ENCODE measurements at places on chromosomes 12 and 14.
A peak's percentile ranks its signal among the peaks of the same experiment; 100 is the strongest.

DNA sequence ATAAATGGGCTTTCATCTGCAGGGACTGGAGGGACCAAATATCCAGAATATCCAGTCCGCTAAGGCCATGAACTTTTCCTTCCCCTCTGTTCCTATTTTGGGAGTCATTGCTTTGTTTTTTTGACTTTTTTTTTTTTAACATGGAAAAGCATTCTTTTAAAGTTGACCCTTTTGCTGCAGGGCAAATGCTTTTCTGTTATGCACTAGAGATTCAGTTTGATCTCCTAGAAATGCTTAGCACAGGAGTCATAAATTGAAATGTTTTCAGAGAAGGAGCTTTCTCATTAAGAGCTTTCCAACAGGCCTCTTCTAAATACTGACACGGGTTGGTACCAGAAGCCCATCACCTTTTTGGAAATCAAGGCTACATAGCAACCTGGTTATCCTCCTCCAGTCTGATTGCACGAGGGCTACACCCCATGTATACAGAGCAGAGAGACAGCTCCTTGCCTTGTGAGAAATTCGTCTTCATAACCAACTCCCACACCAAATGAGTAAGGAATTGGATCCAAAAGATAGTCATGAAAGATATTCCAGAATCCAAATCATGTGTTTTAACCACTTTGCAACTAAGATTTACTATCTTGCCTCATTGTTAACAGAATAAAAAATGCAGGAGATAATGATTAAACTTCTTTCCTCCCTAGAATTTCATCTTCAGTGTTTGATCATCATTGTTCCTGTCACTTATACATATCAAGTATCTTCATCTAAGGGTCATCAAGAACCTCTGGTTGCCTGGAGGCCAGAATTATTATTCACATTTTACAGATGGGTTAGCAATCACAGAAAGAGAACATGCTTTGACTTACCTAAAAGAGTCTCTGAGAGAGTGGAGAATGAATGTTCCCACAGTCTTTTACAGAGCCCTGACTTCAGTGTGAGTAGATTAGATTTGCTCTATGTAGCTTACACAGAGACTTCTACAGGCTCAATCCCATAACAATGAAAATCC, 389.4 kb downstream of the ZFP36L1 start:
- DNase-seq, result no peak

DNA sequence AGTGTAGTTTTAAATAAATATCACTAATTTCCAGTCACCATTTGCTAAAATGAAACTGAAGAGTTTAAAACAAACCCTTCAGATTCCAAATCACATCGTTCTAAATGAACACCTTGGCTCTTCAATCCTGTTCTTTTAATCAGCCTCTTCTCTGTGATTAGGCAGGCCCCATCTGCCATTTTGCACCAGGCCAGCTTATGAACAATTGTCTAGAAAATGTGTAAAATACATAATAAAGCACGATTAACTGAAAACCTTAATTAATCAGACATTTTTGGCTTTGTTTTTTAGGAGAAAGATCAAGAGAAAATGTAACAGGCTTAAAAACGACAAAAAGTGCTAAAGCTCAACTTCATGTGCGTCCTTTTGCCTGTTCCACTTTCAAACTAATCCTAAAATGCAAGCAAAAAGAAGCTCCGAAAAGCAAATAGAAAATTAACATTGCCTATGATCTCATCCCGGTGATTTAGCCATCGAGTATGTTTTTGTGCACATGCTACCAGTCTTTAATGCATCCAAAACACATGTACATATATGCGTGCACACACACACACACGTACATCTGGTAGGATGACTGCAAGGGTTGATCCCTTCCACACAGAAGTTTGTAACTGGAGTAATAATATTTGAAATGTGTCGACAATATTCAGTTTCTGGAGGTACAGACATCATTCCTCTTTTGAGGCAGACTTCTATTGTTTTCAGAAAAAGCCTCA, 288.6 kb downstream of the FOXN3 start:
- DNase-seq, result no peak

DNA sequence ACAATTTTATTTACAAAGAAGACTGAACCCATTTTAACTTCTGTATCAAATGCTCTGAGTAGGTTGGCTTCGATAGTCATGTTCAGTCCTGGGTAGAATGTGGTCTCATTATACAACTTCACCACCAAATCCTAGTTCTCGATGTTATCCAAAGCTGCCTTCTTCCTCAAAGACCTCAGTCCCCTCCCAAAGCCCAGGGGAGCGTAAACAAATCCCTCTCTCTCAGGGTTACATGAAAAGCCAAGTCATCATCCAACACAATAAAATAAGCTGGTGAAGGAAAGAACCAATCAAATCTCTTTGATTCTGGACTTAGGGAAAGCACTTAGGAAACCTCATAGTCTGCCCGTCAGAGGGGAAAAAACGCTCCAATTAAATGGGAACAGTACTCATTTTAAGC, 9.1 kb downstream of the PTCSC3 start:
- no peak for DNase-seq

DNA sequence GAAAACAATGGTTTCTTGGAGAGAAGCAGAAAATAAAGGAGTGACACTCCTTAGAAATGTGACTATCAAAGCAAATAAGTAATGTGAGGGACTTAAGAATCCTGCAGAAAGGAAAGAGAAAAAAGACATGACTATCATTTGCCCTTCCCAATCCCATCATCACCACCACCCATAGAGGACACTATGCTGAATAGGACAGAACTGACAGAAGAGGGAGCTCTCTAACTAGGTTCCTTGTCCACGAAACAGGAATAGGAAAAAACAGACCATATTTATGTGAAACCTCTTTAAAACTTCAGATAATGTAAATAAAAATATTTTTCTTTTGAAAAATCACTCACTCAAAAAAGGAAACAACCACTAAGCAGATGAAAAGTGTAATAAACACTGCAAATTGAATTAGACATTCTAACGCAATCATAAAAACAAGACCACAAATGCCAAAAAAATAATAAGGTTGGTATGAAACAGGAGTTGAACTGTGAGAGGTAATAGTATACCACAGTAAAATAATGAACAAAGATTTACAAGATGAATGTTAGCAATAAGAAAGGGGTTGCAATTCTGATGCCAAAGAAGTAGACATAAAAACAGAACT, 24.1 kb downstream of the KLRD1 start:
- peak; percentile 81 for DNase-seq

- DNase-seq, result no peak
Observed at GRCh38 chr12:93773122-93773871, 96.1 kb downstream of the CRADD start.

- no peak for DNase-seq
Observed at GRCh38 chr12:30896461-30896860, 30.1 kb upstream of the TSPAN11 start.

- DNase-seq, result no peak
Observed at GRCh38 chr12:54039417-54040147, 6.7 kb downstream of the HOXC5 start.

DNA sequence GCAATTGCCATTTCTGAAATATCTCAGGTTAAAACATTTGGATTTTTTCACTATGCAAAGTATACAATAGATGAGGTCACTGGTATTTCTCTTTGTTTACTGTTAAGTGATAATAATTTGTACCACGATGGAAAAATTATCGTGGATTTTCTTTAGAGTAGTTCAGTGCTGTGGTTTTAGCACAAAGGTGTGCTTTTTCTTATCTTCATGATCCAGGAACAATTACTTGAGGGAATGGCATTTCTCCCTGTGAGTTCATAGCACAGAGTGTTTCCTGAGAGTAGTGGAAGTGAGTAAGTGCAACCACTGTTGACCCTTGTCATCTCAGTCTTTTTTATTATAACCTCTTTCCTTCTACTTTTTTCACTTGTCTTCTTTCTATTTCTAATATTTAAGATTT, 86.8 kb downstream of the FGD4 start:
- no peak for DNase-seq

DNA sequence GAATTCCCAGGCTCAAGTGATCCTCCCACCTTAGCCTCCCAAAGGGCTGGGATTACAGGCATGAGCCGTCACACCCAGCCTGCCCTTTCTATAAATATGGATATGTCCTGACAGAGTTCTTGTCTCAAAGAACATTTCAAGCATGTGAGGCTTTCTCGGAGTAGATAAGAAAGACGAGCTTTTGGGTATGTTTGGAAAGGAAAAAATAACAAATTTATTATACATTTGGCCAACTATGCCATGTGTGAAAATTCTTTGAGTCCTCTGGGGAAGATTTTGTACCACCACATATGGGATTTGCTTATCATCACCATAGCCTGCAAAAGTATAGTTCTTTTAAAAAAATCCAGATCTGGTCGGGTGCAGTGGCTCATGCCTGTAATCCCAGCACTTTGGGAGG, 23.7 kb upstream of the MYBPC1 start:
- no peak for DNase-seq

DNA sequence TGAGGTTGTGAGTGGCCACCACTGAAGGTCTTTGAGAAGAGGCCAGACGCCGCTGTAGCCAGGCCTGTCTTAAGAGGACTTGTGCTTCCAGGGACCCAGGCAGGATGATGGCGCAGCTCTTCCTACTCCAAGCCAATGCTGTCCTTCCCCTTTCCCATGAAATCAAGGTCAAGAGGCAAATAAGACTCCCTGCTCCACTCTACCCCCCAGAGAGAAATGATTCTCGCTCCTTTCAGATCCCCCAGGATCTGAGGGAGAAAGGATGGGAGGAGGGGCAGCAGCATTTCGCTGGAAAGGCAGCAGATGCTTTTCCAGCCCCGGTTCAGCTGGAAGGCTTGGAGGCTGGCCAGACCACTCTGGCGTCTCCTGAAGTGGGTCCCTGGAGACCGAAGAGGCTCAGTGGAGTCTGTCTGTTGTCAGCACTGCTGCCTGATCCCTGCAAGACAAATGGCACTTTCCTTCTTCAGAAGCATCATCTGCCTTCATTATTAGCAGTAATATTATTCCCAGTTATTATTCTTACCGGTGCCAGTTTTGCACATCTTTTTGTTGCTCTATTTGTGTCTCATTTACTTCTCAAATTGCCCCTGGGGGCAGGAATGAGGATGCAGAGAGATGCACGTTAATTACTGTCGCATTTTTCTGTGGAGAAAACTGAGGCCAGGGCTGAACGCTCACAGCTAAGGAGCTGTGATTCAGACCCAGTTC, 51.4 kb downstream of the C14orf132 start:
- DNase-seq, result peak; percentile 69

DNA sequence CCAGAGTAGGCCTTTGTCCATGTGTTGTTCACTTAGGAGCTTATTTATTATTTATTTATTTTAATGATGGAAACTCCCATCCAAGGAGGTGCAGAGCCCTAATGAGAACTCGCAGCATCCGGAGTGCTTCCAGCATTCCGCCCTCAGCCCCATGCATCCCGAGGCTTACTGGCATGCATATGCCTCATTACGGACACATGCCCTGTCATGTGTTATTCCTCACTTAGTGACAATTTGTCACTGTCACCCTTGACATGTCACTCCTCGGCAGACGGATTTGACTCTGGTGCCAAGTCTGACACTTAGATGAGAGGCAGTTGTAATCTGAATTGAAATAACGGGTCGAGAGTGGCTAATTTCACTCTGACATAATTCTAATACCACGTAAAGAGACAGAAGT, 132.8 kb downstream of the VRK1 start:
- no peak for DNase-seq

- no peak for DNase-seq
Observed at GRCh38 chr12:109777544-109777943, 55.7 kb downstream of the TRPV4 start.

- DNase-seq, result peak; percentile 47
Observed at GRCh38 chr14:33836203-33836899, 114.5 kb downstream of the EGLN3 start.

GRCh38 chr12:117188121-117188665, 2.1 kb downstream of the FBXO21 start:
- no peak for DNase-seq

DNA sequence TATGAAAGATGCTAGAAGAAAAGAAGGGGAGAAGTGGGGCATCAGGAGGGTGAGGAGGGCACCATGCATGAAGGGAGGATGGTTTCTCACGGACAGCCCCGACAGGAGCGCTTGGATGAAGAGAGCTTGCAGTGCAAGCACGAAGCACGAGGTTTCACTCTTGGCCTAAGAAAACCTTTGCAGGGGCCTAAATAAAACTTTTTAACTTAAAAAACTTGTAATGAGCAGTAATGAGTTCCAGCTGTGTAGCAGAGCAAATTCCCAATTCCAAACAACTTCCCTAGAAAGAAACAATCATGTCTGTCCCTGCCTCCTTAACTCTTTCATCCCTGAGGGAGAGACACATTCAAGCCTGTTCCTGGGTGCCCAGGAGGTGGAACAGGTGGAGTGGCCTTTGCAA, 119.5 kb downstream of the PAH start:
- no peak for DNase-seq

GRCh38 chr14:36717363-36717762, 55.7 kb downstream of the PAX9 start:
- no peak for DNase-seq

GRCh38 chr14:56841611-56842010, 31.3 kb upstream of the OTX2 start:
- DNase-seq, result no peak

GRCh38 chr14:80213602-80214001, 2.3 kb upstream of the DIO2 start:
- peak; percentile 21 for DNase-seq

DNA sequence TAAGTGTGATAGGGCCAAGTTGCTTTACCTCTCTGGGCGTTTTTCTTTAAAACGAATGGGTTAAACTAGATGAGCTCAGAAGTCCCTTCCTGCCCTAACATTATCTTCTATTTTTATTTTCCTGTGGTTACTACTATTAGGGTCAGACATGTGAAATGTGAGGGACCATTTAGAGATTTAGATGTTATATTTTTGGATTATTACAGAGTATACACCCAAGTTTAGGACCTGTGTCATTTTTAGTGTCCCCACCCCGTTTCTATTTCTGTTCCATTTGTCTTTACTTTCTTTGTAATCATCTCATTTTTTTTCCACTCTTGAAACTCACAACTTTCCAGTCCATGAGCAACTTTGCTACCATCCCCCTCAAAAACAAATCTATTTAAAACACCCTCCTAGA, 56.3 kb downstream of the SLC4A8 start:
- DNase-seq, result no peak

DNA sequence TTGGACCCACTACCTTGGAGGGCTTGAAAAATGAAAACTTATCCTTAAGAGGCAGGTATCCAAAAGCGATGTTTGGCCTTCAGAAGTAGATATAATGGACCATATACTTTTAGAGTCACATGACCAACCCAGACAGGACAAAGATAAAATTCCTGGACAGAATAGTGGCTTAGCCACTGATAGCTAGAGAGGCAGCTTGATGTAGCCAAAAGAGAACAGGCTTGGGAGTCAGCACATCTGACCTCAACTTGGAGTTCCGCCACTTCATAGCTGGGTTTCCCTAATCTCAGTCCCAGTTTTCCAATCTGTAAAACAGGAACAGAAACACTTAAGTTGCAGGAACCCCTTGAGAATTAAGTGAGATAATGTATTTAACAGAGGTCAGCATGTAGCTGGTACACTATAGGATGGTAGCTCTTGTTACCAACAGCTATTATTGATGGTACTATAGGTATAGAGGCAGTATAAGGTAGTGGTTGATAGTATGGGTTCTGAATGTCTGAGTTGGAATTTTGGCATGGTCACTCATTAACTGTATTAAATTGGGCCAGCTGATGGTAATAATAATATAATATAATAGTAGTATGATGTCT, 63.2 kb upstream of the USP44 start:
- no peak for DNase-seq
